ENCODE measurements at places on chromosomes 5 and 9. TPM values are rescaled to one million over a fixed set of nuclear protein-coding genes. Genes with fewer than 3 reads are reported as not detected.

- DNase-seq = no peak
Observed at GRCh38 chr9:134068744-134069479, 1.1 kb upstream of the BRD3 start.

- no peak for DNase-seq
Observed at GRCh38 chr9:23120630-23121029, 674.0 kb downstream of the DMRTA1 start.

- no peak for DNase-seq
Observed at GRCh38 chr9:27436234-27436633, 87.9 kb upstream of the IFNK start.

DNA sequence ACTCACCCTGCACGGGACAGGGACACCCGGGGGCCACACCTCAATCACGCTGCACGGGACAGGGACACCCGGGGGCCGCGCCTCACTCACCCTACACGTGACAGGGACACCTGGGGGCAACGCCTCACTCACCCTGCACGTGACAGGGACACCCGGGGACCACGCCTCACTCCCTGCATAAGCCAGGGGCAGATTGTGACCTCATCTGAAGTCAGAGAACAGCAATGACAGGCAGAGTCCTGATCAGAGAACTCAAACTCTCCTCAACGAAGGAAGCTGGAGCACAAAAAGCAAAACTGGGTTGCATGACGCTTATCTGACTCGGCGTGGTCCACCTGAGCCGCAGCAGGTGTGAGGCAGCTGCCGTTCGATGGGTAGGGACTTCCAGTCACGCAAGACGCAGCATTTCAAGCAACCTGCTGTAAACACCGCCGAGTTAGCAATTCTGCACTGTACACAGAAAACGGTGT lies 3.2 kb downstream of the TERT start:
- no peak for DNase-seq

- no peak for DNase-seq
Observed at GRCh38 chr9:33127881-33128280, 39.3 kb downstream of the B4GALT1 start.

GRCh38 chr5:156396063-156396829 lies 69.3 kb downstream of the SGCD start:
- no peak for DNase-seq

KIF27 gene
- total RNA-seq = 3.9 TPM

TAF11L10 gene
- total RNA-seq = not detected

DNA sequence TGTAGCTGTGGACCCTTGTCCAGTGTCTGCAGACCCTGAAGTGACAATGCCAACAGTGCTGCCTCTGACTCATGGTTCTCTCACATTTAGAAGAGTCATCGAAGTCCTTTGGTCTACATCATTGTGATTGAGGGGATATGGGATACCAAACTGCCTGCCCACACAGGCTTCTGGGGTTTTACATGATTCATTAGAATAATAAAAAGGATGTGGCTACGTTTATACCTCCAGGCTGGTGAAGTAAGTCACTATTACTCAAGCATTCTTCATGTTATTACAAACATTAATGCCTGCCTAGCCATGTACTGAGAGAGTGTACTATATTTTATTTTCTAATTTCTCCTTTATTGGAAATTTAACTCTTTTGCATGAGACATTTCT lies 365.7 kb downstream of the SPATA31D1 start:
- no peak for DNase-seq

LPAR1 gene
- total RNA-seq = 3.8 TPM

- DNase-seq = no peak
Observed at GRCh38 chr5:72167804-72168203, 60.5 kb downstream of the MAP1B start.

RGP1 gene
- total RNA-seq = 16.0 TPM

DNA sequence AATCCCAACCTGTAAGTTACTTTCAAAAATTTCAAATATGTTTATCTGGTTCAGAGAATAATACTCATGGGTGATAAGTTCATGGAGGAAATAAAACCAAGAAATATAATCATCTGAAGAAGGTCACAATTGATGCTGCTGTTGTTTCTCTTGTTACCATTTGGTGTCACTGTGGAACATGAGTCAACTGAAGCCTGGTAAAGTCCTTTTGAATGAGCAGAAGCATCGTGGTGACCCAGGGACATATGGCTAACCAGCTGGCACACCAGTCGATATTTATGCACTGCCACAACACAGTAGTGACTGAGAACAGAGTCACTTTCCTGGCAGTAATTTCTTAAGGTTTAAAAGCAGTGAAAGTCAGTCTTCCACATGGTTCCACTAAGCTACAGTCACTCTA lies 612.9 kb upstream of the TLE4 start:
- peak; percentile 63 for DNase-seq

DNA sequence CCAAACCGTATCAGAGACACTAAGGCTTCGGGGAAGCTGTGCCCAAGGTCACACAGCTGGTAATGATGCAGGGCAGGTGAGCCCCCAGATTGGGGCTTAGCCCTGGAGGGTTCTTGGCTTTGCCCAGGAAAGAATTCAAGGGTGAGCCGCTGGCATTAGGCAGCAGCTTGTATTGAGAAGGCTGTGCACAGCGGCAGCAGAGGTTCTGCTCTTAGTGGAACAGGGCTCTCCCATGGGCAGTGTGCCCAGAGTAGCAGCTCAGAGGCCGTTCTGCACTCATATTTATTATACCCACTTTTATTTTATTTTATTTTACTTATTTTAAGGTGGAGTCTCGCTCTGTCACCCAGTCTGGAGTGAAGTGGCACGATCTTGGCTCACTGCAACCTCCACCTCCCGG lies 85.8 kb upstream of the IER5L start:
- no peak for DNase-seq

DNA sequence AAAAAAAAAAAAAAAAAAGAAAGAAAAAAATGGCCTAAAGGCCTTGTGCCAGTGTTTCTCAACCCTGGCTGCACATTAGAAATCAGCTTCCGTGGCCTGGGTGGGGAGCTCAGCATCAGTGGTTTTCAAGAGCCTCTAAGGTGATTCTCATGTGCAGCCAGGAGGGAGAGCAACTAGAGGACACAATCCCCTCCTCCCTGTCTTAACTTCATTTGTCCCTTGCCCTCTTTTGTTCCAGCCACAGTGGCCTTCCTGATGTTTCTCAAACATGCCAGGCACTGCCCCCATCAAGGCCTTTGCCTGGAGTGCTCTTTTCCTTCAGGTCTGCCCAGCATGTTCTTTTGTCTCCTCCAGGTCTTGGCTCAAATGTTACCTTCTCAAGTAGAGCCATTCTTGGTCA lies 42.4 kb downstream of the HOMER1 start:
- DNase-seq = peak; percentile 45

DNA sequence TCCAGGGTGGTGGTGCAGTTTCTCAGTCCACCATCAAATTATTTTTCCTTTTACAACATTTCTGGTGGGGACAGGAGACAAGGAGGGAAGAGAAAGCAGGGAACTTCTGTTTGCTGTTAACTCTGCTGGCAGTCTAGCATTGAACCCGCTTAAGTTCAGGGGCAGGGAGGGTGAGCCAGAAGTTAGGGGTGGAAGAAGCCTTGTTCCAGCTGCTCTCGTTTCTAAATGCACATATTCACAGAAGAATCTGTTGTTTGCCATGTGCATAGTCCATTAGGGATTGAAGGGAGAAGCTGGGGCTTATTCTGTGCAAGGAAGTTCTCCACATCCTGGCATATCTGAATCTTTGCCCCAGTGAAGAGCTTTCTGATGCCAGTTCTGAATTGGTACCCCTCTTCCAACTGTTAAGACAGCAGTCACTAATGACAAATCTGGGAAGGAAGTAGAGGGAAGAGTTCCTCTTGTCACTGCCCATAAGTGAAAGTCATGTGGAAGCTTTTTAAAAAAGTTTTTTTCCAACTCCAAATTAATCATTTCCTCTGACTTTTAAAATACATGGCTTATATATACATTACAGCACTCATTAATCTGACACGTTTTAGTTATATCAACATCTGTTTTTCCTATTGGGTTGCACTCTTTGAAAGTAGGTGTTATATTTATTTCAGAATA lies 32.6 kb upstream of the ACOT12 start:
- DNase-seq = no peak

GRCh38 chr5:81006947-81007636 lies 46.9 kb downstream of the RASGRF2 start:
- DNase-seq = no peak

CSF2 gene
- total RNA-seq = not detected

- no peak for DNase-seq
Observed at GRCh38 chr9:100397529-100398266, 29.2 kb upstream of the MSANTD3 start.

- no peak for DNase-seq
Observed at GRCh38 chr9:132909311-132909710, 30.6 kb downstream of the SPACA9 start.

- DNase-seq = peak; percentile 67
Observed at GRCh38 chr5:114581136-114581535, 219.3 kb downstream of the KCNN2 start.

GRCh38 chr5:177098470-177099141 lies 11.9 kb downstream of the FGFR4 start:
- no peak for DNase-seq

DNA sequence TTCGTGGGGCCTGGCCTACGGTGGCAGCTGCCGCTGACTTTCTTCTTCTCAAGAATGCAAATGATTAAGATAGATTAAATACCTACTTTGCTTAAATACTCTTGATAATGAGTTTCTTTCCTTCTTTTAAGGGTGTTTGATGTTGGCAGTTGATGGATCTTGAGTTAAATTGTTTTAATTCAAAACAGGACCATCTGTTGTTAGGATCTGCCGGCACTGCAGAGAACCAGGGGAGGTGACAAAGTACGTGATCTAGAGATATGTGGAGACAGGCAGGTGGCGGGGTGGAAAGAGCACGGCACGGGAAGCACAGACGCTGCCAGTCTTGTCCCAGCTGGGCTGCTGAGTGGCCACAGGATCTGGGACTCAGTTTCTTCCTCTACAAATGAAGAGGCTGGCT lies 37.9 kb downstream of the MED27 start:
- DNase-seq = no peak

OR13C3 gene
- total RNA-seq = not detected

- DNase-seq = no peak
Observed at GRCh38 chr5:179227229-179227579, 118.1 kb downstream of the ADAMTS2 start.

DNA sequence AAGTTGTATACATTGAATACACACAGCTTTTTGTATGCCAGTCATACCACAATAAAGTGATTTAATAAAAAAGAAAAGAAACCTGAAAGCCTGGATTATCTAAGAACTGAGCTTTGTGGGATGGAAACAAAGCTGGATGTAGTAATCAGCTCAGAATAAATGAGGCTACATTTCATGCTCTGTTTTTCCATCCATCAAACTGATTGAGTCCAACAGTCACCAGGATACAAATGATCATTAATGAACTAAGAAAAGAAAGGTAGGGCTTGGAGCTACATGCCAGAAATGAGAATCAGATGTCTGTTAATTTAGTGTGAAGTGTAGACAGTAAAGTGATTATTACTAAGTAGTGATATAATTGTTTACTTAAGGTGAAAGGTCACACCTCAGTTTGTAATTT lies 109.8 kb upstream of the TARS1 start:
- DNase-seq = no peak

GRCh38 chr5:132459031-132459982 lies 31.3 kb downstream of the IRF1 start:
- no peak for DNase-seq

GRCh38 chr5:159263569-159263905 lies 447 bp downstream of the UBLCP1 start:
- DNase-seq = peak; percentile 30

SETX gene
- total RNA-seq = 49.9 TPM

GRCh38 chr9:121107029-121107428 lies 32.3 kb downstream of the CNTRL start:
- peak; percentile 78 for DNase-seq

GRCh38 chr9:137833721-137834613 lies 43.6 kb upstream of the CACNA1B start:
- peak; percentile 45 for DNase-seq

IL31RA gene
- total RNA-seq = not detected

DNA sequence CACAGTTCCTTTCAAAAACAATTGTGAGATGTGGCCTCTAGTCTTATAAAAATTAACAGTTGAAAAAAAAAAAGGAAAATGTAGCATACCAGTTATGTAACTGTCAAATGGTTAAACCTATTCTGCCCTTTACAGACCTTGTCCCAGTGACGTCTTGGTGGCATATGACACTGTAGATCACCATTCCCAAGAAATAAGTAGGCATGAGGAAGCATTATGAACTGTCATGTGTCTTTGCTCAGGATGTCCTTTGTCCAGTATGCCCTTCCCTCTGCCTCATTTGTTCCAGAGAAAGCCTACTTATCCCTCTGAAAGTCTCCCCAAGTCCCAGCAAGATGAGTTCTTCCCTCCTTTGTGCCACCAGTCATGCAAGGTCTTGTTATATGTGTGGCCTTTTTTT lies 63.2 kb downstream of the PAM start:
- no peak for DNase-seq

GPX3 gene
- 48.4 TPM for total RNA-seq

GRCh38 chr9:36942891-36943290 lies 91.2 kb downstream of the PAX5 start:
- DNase-seq = no peak

DNA sequence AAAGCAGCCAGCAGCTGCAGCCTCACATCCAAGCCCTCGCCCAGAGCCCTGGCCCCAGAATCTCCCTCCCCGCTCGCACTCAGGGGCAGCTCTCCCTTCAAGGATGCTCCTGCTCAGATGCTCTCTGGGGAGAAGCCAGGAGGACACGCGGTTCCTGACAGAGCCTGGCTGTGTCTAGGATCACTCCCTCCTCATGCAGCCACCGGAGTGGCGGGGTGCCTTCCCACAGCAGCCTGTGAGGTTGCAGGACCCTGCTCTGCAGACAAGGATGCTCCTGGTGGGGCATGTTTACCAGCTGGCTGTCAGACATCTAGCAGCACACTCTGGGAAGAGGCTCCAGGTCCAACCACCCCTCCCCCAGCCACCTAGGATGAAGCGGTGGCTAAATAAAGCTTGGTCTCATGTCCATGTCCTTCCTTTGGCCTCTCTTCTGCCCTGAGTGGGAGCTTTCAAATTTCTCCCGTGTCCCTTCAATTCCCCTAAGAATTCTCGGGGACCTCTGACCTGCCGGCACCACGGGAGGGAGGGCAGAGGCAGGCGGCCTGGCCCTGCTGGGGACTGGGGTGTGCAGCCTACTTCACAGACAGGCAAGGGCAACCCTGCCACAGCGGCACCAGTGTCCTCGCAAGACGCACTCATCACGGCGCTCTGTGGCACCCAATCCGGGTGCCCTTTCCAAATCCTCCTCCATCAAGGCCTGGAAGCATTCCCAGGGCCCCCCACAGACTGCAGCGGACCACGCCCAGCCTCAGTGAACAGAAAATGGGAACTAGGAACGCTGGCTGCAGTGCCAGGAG lies 88.3 kb upstream of the SARDH start:
- no peak for DNase-seq

- DNase-seq = no peak
Observed at GRCh38 chr5:180600554-180601041, 9.3 kb upstream of the SCGB3A1 start.

DNA sequence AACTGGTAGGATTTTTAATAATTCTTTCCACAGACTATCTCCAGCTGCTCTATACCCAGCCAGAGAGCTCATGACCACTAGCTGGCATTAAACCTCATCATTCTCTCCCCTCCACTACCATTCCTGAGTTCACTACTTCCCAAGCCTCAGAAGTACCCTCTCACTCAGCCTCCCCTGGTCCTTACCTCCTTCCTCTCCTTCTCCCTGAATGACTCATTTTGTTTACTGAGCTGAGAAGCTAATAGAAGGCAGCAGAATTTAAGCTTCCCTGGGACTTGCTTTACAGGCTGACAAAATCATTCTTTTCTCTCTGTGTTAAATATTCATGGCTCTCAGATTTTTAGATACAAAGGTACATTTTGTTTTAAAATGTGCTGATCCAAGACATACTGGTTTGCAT lies 305.4 kb downstream of the TLR4 start:
- DNase-seq = peak; percentile 63

- no peak for DNase-seq
Observed at GRCh38 chr5:568809-569208, 43.3 kb upstream of the CEP72 start.

Data from GM23338 (cell line).